Stimulated activated naive B cell treated with anti-CD40 and anti-IgM and Interleukin-4, amounts not matched to agents 10 μg/mL and 1 μg/mL and 100 μg/mL, for 72 hours (primary cell): ENCODE measurements at places on chromosomes 5 and 9.

DNA sequence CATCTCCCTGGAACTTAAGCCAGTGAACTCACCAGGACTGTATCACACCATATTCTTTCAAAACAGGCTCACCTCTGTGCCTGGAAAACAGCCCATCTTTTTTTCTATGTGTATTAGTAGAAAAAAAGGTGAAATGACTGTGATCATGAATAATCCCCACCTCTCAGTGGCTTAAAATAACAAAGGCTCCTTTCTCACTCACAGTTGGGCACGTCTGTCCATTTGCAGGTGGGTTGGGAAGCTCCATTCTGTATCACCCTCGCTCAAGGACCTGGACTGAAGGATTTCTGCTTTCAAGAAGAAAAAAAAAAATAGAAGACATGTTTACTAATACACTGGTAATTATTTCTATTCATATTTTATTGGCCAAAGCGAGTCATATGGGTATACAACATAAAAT is 17.3 kb upstream of the FGF1 start:
- no peak for DNase-seq

DNA sequence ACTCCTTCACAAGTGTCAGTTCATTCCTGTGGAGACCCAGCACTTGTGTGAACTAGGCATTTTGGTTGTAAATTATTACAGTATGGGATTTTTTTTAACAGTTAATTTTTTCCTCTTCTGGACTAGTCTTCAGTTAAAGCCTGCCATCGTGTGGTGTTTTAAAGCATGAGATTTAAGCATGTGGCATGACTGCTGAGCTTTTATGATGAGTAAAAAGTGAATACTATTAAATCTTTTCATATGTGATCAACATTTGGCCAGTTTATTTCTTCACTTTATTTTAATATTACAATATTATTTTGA is 25.0 kb downstream of the LMNB1 start:
- DNase-seq: no peak

DNA sequence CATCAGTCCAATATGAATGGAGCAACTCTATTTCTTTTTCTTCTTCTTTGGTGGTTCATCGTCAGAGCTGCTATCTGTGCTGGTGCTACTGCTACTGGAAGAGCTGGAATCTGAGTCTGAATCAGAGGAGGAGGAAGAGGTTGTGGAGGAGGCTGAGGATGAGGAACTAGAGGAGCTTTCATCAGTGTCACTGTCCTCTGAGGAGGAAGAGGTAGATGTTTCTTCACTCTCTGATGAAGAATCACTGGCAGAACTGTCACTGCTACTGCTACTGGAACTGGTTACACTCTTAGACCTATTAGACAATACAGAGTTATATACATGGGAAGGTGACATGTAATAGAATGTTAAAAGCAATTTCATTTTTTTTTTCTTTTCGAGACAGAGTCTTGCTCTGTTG is 27.8 kb downstream of the ZCCHC10 start:
- no peak for DNase-seq

- no peak for DNase-seq
Measured at GRCh38 chr9:38120961-38121360, 51.9 kb upstream of the SHB start.

DNA sequence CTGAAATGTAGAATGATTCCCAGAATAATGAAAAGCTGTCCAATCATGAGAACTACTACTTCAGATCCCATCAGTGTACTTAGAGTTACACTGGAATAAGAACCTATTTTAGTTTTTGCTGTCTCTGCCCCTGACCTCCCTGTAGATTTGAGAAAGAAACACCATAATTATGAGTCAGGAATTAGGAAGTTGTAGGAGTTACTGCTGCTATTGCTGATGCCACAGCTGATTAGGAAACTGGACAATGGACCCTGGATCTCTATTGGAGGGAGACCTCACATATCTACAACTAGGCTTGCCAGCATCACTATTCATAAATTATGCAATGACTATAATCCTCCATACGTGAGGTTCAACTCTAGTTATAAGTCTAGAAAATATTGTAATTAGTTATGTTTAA is 48.8 kb upstream of the EDIL3 start:
- DNase-seq: no peak

DNA sequence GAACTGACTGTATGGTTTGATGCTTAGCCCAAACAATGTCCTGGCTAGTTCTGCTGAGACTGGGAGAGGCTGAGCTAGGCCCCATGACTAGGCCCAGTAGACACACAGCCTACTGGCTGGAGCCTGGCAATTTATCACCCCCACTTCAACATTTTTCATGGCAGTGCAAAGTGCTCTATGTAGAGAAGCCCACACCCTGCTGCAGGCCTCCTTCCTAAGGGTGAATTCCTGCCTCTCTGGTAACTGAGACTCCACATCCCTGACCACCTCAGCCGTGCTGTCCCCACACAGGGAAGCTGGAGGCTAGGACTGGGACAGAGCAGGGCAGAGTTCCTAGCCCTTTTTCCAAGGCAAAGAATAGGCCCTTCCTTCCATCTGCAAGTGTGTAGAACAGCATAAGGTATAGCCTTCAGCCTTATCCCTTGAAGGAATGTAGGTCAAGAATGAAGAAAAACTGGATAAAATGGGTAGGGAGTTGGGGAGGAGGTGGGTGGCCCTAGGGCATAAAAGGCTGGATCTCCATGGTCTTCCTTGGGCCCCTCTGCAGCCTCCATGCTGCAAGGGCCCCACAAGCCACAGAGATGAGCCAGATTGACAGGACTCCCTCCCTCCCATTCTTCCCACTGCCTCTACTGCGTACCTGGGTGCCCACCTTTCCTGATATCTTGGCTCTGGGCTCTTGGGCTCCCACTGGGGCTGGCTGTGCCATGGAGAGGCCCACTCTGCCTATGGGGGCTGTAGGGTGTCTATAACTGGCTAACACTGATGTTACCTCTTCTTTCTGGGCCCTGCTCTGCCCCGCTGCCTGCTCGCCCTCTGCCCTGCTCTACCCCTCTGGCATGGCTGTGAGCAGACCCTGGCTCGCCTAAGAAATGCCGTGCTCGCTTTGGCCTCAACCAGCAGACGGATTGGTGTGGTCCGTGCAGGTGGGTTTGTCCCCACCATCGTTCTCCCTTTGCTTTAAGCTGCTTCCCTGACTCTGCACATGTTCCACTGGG is 29.8 kb downstream of the TCF7 start:
- DNase-seq: no peak

DNA sequence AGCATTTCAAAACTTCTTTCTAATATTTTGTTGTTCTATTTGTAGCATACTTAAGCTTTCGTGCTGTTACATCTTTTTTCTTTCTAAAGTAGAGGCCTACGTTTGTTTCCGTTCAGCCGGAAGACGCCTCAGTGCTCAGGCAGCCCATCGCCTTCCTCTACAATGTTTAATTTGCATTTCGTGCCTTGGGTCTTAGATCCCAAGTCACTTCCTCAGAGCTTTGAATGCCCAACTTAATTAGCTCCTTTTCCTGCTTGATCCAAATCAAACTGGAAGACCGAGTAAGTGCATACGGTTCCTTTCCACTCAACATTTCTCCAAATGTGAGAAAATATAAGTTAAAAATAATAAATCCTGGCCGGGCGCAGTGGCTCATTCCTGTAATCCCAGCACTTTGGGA is 43.2 kb downstream of the MRPL36 start:
- DNase-seq: no peak

- DNase-seq: no peak
Measured at GRCh38 chr5:174464504-174465165, 259.7 kb upstream of the MSX2 start.

DNA sequence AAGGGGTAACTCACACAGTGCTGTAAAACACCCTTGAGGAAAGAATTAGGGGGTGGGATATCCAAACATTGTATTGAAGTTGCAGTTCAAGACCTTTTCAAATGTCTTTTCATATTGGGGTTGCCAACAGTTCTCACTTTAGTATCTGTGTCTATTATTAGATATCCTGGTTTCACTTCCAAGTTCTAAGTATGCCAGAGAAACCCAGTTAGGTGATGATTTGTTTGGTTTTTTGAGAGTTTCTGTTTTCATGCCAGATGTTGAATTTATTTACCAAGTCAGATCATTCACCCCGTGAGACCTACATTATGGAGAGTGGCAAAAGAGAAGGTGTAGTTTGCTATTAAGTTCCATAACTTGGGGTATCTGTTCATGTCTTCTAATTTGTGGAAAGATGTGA is 64.5 kb downstream of the C9orf152 start:
- DNase-seq: no peak

- no peak for DNase-seq
Measured at GRCh38 chr5:131684595-131684994, 49.6 kb upstream of the RAPGEF6 start.

GRCh38 chr5:75961818-75962217 is 121.4 kb upstream of the SV2C start:
- DNase-seq: no peak

- no peak for DNase-seq
Measured at GRCh38 chr5:6730407-6730806, 17.2 kb downstream of the TENT4A start.

GRCh38 chr5:27144456-27144855 is 106.1 kb upstream of the CDH9 start:
- DNase-seq: no peak

- no peak for DNase-seq
Measured at GRCh38 chr5:73789851-73790281, 163.9 kb downstream of the ARHGEF28 start.

GRCh38 chr9:123927625-123928532 is 2.0 kb downstream of the DENND1A start:
- no peak for DNase-seq

DNA sequence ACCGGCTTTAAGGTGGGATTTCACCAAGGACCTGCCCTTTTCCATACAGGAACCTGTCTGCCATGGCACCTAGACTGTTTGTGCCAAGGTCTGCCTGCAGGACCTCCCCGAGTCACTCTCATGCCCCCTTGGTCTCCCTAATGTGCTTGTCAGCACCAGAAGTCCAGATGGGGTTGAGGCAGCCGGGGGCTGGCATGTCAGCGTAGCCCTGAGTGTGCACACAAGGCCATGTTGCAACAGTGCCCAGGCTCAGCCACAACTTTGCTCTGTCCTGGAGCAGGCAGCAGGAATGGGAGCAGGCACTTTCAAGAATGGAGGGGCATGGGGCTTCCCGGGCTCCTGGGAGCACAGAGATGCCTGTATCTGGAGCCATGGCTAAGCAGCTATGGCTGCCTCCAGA is 621.5 kb downstream of the CDH9 start:
- DNase-seq: no peak

GRCh38 chr9:117444501-117444900 is 29.6 kb upstream of the ASTN2 start:
- no peak for DNase-seq

DNA sequence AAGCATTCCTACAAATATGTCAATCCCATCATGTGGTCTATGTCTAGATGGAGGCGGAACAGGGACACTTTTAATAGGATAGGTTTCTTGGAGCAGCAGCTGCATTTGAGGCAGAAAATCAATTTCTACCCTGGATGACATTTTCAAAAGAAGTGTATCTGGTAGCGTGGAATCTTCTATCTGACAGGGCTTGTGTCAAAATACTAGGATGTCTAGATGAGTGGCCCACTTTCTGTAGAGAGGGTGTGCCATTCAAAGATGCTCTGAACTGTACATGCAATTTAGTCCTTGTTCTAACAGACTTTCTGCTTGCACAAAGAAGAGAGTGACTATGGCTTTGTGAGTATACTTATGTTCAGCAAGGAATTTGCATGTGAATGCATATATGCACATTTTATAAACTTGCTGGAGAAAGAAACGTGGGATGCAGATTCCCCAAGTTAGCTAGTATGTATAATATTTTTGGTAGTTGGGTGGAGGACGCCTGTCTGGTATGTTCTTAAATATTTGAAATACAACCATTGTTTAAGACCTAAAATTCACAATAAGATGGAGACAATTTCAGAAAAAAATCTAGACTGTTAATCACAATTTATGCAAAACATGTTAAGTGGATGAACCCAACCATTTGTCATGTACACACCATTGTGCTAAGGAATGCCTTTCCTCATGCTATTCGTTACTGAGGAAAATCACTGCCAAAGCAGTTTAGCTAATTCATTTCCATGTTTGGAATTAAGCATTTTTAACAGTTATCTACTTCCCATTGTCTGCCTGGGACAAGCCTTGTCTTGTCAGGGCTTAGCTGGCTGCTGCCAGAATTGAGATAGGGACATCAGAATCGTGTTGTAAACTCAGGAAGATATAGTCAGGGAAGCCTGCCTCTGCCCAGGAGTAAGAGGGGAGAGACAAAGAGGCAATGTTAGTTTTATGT is 129.1 kb upstream of the MEF2C start:
- no peak for DNase-seq

- no peak for DNase-seq
Measured at GRCh38 chr5:150166650-150167511, at the start of gene CDX1. Gene CDX1 (plus strand): TSS chr5:150166778. CDS start chr5:150166877, 99 bp downstream.

DNA sequence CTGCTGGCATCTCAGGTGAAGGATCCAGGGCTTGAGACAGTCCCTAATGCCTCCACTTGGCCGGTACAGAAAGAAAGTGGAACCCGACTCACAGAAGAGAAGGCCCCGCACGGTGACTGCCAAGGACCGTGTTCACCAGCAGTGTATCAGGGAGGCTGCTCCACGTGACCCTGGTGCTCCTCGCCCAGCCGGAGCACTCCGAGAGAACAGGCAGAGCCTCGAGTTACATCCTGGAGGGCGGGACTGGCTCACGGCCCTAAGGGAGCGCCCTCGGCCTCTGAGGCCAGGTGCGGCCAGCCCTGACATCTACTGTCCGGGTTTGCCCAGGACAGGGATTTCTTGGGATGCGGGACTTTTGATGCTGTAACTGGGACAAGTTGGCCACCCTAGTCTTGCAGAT is 104.0 kb upstream of the SARDH start:
- no peak for DNase-seq

GRCh38 chr9:126147186-126147935 is 179.3 kb upstream of the MVB12B start:
- no peak for DNase-seq

GRCh38 chr5:158461240-158461854 is 602.4 kb upstream of the CLINT1 start:
- no peak for DNase-seq

DNA sequence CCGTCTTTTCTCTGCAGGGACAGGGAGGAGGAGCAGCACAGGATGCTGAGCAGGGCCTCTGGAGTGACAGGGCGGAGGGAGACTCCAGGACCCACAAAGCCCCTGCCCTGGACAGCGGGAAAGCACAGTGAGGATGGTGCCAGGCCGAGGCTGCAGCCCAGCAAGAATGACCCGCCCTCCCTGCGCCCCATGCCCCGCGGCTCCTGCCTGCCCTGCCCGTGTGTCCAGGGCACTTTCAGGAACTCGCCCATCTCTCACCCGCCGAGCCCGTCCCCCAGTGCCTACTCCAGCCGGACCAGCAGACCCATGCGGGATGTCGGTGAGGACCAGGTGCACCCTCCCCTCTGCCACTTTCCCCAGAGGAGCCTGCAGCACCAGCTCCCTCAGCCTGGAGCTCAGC is 9.1 kb upstream of the EXOC3 start:
- DNase-seq: no peak

DNA sequence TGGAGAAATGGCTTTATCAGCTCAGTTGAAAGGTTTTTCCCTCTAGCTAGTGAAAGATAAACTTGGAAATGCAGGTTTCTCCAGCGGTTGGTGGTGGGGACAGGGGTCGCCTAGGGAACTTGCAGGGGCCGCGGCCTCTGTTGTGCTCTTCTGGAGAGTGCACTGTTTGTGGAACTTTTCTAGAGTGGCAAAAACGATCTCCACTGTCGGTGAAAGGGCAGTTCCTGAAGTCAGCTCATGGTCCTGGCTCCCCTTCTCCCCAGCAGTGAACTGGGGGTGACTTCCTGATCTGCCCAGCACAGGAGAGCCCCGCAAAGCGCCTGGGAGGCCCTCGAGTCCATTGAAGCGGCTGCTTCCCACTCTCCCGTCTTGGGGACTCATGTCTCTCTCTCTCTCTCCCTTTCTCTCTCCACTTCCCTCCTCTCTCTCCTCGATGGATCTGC is 3.2 kb downstream of the IRX1 start:
- no peak for DNase-seq
